ENCODE measurements at places on chromosomes 12 and 14.

- DNase-seq: no peak
These were observed 46.0 kb downstream of the FAM222A start for GRCh38 chr12:109759595-109759994.

GRCh38 chr12:32031109-32031508 lies 71.9 kb downstream of the RESF1 start:
- DNase-seq: no peak

- no peak for DNase-seq
These were observed 33.8 kb downstream of the RPAP3 start for GRCh38 chr12:47672068-47672467.

DNA sequence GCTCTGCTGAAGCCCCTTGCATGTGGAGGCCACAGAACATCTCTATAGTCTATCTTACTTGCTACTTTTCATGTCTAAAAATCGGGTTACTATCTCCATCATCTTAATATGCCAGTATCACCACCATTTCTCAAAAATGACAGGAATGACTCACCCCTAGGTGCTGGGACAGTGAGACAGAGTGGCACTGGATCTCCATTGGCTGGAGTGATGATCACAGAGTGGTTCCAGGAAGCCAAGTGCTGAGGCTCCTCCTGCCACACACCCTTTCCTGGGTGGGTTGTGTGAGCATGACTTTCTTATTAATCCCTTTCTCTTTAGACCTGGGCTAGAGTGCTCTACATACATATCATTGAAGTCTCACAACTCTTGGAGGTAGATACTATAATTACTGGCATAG lies 3.3 kb upstream of the ASCL1 start:
- no peak for DNase-seq

- DNase-seq: peak; percentile 3
These were observed 863 bp downstream of the DENND5B start for GRCh38 chr12:31589904-31590641.

DNA sequence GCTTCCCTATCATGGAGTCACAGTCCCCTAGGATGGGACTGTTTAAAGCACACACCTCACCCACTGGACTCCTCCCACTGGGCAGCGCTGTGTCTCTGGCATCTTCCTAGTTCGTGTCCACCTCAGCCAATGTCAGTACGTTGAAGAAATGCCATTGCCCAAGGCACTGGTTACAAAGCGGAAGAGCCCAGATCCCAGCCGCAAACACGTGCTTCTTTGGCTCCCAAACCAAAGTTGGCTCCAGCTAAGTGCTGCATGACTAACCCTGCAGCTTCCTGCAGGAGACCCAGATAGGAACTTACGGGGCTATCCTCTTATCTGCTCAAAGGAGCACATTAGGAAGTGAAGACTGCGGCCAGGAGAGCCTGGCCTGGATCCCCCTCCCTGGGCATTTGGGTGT lies 9.3 kb downstream of the SYNE3 start:
- no peak for DNase-seq

DNA sequence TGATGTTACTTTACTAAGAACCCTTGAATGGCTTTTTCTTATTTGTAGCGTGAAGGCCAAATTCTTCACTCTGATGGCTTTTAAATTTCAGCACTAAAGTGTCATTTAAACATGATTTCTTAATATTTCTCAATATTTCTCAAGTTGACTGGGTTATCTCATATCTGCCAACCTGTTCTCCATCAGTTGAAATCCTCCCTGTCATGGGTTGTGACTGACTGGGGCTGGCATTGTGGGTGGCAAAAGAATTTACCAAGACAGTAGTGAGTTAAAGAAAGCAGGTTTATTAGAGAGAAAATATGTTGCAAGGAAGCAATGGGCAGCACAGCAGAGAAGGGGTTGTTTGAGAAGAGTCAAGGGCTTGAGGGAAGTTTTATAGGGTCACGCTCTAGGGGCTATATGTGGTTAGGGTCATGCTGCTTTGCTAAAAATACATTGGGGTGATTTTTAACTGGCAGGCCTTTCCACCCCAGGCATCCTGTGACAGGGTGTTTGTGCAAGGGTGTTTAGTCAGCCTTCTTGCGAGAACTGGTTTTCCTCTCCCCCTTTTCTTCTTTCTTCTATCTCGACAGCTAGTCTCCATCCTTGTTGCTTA lies 232.8 kb upstream of the SEL1L start:
- DNase-seq: no peak

DNA sequence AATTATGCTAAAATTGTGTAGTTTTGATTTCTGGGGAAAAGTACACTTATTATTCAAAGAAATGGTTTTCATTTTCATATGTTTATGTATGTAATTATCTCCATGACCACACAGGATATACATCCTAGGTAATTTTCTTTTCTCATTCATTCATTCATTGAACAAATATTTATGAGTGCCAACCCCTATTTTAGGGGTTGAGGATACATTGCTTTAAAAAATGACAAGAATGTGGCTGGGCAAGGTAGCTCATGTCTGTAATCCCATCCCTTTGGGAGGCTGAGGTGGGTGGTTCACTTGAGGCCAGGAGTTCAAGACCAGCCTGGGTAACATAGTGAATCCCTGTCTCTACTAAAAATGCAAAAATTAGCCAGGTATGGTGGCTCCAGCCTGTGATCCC lies 40.9 kb downstream of the SGPP1 start:
- DNase-seq: no peak
